ENCODE measurements at places on chromosomes 2 and 18.

- DNase-seq: no peak
Observed at GRCh38 chr2:119723186-119723585, 36.5 kb upstream of the PTPN4 start.

- DNase-seq: peak; percentile 80
Observed at GRCh38 chr2:86221066-86221684, 21.9 kb downstream of the MRPL35 start.

- DNase-seq: no peak
Observed at GRCh38 chr18:61006687-61007224, 326.5 kb upstream of the CDH20 start.

- DNase-seq: no peak
Observed at GRCh38 chr2:164145093-164145987, 409.5 kb upstream of the FIGN start.

GRCh38 chr2:151908204-151908882 lies 80.1 kb upstream of the ARL5A start:
- no peak for DNase-seq

DNA sequence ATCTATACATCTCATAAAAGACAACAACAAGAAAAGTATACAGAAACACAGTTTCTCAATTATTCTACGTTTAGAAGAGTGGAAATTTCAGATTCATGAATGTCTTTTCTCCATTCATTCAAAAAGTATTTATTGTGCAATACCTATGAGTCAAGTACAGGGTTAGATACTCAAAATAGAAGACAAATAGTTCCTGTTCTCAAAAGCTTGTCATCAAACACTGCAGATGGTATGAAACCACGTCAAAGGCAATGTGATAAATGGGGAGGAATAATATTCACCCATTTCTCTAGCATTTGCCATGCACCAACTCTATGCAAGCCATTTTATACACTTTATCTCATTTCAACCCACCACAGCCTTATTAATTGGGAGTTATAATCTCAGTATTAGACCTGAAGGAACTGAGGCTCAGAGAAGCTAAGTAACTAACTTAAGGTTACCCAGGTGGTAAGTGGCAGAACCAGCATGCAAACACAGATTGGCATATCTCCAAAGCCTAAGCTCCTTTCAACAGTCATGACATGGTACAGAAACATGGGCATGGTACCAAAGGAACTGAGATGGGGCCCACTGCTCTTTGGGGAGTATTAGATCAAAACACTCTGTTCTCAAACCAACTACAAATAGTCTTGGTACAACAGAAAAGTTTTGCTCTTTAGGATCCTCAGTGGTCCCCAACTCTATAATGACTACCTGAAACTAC lies 67.2 kb upstream of the NPAS2 start:
- DNase-seq: no peak

DNA sequence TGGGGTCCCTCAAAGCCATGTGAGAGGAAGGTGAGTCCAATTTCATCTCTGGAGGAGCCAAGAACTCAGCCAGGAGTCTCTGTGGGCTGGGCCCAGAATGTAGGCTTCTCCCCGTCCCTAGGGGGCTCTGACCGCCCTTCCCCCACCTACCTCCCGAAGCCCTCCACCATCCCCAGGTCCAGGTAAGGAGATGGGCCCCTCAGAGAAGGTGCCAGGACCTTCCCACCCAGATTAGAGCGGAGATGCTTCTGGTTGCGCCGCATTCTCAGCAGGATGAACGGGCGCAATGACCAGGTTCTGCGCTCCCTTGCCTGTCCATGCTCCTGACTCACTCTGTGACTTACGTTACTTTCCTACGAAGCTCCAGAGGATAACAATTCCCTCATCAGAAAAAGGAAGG lies 23.0 kb downstream of the ST8SIA5 start:
- no peak for DNase-seq

- DNase-seq: no peak
Observed at GRCh38 chr2:235960011-235960715, 208.0 kb downstream of the GBX2 start.

GRCh38 chr2:201969241-201969937 lies 64.3 kb upstream of the FZD7 start:
- DNase-seq: no peak

GRCh38 chr2:172283476-172283875 lies 143.9 kb upstream of the ITGA6 start:
- no peak for DNase-seq

GRCh38 chr2:75705921-75706320 lies 4.8 kb downstream of the GCFC2 start:
- DNase-seq: no peak

DNA sequence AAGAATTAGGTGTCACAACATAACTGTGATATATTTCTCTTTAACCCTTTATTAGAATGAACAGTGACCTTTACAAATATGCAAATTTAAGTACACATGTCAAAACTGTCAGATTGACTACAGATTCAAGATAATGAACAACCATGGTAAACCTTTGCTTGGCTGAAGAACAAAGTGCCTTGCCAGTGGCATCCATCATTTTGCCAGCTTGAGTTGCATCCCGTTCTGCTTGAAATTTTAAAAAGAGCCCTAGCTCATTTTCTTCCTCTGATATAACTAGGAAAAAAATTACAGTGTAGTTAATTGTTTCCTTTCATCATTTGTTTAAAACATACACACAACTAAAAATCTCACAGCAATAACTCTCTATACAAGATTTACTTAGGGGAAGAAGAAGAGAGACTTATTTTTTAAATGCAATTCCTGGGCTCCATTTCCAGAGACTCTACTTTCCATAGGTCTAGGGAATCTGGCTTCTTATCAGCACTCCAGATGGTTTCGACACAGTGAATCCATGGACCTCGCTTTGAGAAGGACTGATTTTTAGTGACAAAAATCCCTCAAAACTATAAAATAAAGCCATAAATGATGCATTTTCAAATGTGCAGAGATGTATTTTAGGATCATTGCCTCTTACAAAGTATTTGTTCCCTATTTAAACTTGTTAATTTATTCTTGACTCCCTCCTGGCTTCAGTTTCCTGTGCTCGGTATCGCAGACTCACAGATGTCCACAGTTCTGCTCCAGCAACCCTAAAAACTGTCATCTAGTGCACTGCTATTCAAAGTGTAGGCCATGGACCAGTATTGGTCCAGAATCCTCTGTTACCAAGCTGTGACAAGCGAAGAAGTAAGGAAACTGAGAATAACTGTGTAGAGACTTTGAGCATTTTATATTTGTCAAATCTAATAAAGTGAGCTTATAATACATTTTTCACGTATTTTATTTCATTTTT lies 50.1 kb downstream of the ICA1L start:
- no peak for DNase-seq

GRCh38 chr2:136284226-136285119 lies 166.5 kb upstream of the CXCR4 start:
- DNase-seq: no peak

GRCh38 chr18:37564711-37565100 lies 892 bp downstream of the CELF4 start:
- peak; percentile 14 for DNase-seq

- DNase-seq: no peak
Observed at GRCh38 chr2:171814883-171815282, 79.2 kb downstream of the SLC25A12 start.

DNA sequence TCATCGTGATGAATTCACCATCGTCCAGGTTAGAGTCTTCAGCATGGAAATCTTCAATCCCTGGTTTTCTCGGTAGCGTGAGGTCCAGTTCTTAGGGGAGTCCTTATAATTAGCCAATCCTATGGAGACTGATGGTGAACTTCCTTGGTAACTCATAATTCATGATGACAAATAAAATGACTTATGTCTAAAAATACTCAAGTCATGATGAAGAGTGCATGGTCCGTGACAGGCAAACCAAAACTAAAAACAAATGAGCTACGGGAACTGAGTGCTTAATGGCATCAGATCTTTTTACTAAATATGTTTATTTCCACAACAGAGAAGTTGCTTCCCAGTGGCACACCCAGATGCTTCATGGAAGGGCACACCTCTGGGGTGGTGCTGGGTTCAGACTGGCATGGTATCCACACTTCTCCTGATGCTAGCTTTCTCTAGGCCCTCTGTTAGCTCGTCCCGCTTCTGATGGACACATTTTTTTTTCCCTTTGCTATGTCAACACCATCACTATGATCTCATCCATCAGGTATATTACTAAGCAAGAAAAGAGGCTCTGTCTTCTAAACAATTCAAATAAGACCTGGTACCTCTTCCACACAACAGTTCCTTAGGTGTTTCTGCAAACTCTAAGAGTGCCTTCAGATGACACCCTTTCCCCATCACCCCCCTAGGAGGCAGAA lies 92.8 kb upstream of the NEDD4L start:
- DNase-seq: no peak

DNA sequence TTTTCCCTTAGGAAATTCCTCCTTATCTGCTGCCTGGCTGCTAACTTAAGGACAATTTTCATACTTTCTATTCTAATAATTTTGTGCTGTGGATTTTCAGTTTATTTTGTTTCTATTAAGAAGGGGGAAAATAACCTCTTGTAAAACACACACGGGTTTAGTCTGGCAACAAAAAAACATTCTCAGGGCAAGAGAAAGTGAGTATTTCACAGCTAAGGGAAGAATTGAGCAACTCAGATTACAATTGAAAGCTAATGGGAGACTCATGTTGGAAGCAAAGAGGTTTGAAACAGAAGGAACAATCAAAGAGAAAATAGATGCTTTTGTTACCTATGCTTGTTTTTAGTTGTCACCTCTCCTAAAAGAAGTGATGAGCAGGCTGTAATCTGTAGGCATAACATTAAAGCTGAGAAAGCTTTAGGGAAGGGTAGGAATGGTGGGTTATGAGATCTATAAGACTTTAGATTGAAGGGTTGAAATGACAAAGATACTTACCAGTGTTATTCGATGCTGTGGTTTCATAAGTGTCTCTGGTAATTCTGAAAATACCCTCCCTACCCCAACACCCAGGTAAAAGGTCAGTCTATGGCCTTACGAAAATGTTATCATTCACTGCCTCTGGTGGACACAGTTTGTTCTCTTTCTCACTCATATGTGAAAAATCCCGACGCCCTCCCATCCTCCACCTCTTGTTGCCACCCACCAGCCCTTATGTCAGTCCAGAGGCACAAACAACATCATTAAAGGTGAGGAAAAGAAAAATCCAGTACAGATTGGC lies 510.9 kb downstream of the TXNL1 start:
- no peak for DNase-seq

DNA sequence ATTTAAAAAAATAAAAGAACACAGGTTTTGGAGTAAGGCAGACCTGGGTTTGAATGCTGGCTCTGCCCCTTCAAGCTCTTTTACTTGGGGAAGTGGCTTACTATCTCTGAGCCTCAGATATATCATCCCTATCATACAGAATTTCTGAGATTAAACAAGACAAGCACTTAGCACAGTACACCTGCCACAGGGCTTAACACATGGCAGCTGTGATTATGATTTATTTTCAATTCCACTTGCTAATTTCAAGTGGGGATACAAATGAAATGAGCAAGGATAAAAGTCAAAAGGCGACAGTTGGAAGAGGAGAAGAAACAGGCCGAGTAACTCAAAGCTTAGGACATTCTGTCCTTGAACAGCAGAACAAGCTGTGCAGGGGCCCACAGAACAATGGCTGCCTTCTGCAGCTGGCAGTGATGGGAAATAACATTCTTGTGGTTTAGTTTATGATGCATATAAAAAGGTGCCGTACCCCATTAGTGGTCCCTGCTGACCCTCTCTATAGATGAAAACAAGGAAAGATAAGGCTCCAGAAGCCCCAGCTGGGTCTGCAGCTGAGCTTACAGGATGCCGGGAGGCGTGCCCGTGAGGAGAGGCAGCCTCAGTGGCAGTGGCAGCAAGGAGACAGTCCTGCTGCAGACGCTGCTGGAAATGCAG lies 45.3 kb downstream of the KIF3C start:
- DNase-seq: no peak

DNA sequence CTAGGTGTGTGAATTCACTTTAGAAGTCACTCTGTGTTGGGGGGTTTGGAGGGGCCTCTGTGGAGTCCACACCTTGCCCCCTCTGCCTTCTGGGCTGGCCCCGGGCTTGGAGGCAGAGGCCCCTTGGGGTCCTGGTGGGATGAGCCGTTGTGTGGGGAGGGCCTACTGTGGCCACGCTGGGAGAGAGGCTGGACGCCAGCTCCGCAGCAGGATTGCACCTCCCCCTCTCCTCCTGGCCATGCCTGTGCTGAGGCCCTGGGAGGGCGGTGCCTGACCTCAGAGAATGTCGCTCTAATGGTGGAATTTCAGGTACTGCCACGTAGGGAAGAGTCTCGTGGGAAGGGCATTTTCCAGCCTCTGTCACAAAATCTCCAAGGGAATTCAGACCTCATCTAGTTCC lies 237.0 kb downstream of the ATAD2B start:
- DNase-seq: no peak

DNA sequence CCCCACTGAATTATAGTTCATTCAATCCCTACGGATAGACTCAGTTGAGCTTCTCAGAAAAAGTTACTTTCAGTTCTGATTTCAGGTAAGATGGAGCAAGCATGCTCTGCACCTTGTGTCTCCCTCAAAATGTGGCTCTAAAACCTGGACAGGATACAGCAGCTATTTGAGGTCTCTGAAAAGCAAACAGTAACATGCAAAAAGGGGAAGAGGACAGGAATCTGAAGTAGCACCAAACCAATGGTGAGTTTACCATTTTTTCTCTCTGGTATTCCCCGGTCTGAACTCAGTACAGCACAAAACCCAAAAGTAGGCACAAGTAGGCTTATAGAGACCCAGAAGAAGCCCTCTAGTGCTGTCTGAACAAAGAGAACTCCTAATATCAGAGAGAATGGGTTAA lies 34.1 kb downstream of the LANCL1 start:
- no peak for DNase-seq

GRCh38 chr2:161177969-161178368 lies 17.7 kb downstream of the TANK start:
- no peak for DNase-seq

- no peak for DNase-seq
Observed at GRCh38 chr2:217893440-217893839, 109.4 kb downstream of the TNS1 start.

GRCh38 chr2:28640908-28641300 lies 110.7 kb upstream of the PPP1CB start:
- DNase-seq: no peak

- DNase-seq: peak; percentile 85
Observed at GRCh38 chr2:104849618-104850141, 4.2 kb upstream of the POU3F3 start.

DNA sequence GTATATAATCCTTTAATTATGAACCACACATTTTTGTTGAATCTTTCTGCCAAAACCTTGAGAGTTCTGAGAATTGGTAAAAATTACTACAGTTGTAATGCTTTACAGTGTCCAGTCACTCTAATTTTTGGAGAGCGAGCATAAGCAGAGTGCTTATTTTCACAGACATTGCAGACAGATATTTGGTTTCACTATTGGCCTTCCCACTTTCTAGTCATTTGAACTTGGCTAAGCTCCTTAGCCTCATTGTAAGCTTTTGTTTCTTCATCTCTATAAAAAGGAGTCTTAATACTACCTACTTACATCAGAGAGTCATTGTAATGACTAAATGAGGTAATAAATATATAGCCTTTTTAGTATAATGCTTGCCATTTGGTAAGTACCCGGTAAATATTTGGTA lies 80.4 kb downstream of the LCLAT1 start:
- DNase-seq: no peak
